ENCODE measurements at places on chromosomes 4 and X.

DNA sequence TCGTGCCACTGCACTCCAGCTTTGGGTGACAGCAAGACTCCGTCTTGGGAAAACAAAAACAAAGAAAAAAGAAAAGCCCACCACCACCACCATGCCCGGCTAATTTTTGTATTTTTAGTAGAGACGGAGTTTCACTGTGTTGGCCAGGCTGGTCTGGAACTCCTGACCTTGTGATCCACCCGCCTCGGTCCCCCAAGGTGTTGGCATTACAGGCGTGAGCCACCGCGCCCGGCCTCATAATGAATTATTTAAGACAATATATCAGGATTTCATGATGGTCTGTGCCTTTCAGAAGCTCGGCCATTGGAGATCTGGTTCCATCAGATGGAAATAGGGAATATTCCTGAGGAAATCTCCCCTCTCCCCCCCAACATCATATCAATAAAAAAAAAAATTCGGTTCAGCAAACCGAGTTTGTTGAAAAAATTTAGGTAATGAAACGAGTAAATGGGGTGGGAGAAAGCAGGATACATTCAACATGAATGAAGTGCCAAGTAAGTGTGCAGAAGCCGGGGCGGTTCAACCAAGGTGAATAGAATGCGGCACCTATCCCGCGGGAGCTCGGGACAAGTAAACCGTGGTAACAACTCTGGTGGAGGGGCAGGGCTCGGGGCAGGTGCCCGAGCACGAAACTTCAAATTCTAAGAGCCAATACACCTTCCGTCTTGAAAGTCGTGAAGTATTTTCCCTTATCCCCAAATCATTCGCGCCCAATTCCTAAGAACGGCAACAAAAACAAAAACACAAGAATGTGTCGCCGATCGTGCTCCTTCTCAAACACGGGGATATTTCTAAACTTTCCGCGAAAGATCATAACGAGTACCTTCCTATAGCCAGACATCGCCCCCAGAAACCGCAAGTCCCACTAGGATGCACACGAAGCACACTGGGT lies 773 bp upstream of the TXLNG start:
- DNase-seq: no peak

DNA sequence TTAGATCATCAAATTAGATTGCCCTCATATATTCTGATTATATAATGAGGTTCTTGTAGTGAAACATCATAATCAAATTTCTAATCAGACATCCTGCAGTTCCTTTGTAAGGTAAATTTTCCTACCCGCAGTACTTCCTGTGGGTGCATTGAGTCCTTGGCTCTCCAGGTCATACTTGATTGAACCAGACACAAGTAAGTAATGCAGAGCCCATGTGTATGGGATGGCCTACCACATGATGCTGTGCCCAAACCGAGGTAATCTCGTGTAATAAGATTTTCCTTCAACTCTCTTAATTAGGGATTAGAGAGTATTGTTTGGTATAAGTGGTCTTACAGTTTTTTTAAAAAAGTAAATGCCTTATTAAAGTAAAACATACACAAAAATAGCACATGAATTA lies 1841.8 kb downstream of the PCDH7 start:
- no peak for DNase-seq

DNA sequence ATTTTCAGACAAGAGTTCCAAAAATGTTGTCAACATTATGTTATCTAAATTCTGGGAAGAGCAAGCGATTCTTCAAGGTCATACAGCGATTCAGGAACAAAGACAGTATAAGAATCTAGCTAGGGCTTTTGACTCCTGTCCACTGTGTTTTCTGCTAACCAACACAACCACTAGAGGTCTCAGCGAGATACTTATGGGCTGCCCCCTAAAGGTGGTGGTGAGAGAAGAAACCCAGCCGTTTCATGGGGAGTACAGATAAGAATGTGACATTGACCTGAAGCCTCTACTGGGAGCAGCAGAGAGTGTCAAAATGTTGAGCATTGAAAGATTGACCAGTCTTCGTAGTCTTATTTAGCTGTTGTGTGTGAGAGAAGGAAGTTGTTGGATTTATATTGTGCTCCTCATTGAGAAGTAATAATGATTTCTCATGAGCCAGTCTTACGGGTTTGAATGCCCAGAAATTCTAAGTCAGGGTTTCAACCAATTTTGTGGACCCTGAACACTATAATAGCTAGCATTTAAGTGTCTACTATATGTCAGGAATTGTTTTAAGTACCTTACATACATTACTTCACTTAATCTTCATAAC lies 168.3 kb downstream of the SPRY1 start:
- peak; percentile 5 for DNase-seq

GRCh38 chrX:123704781-123705180 lies 28.1 kb downstream of the THOC2 start:
- no peak for DNase-seq

DNA sequence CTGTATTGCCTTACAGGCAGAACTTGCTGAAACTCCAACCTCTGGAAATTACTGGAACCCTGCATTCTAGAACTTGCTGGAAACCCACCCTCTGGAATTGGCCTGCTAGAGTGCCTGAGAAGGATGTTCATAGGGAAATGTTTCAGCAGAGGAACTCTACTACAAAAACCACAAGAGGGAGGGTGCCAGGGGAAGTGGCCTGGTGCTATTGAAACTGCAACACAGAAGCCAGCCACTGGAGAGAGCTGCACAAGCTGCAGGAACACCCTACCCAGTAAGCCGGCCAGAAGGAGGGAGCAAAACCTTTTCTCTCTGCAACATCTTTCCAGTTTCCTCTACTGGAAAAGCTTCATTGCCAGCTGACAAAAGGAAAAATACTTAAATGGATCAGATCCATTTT lies 2.5 kb upstream of the BRWD3 start:
- DNase-seq: no peak

DNA sequence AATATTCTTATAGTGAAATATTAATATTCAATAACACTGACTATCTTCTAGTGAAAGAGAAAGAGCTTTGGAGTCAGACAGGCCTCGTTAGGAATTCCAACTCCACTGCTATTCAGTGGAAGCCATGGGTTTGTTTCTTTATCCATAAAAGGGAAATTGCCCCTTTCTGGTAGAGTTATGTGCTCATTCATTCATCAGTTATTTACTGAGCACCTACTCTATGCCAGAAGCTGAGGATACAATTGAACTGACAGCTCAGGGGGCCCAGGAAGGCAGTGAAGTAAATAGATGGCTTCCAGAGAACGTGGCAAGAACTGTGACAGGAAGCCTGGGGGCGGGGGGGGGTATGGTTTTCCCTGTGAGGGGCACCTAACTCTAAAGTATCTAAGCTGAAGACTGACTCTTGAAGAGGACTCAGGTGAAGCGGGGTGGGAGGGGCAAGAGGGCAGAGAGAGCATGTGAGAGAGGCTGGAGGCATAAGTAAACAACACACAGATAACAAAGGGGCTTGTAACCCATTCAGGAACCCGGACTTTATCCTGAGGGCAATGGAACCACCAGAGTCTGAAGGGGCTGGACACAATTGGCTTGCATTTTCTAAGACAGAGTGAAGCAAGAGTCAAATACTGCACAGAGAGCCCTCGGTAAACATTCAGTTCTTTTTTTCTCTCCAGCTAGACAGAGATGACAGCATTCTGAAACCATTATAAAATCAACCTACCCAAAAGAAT lies 20.3 kb downstream of the ANXA5 start:
- no peak for DNase-seq

GRCh38 chrX:22686138-22686541 lies 313.6 kb upstream of the DDX53 start:
- no peak for DNase-seq

DNA sequence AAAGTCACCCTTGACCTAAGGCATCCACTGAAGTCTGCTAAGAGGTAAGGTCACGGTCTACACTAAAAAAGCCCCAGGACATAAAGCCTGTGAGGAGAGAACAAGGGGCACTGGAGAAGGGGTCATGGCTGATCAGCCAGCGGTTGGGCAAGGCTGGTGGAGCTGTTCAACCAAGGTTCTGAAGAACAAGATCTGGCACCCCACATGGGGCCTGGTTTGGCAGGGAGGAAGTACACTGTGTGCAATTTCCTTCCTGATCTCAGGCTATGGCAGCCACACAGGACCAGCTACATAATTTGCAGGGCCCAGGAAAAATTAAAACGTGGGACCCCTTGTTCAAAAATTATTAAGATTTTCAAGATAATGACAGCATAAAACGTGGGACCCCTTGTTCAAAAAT lies 14.1 kb upstream of the BRS3 start:
- no peak for DNase-seq

DNA sequence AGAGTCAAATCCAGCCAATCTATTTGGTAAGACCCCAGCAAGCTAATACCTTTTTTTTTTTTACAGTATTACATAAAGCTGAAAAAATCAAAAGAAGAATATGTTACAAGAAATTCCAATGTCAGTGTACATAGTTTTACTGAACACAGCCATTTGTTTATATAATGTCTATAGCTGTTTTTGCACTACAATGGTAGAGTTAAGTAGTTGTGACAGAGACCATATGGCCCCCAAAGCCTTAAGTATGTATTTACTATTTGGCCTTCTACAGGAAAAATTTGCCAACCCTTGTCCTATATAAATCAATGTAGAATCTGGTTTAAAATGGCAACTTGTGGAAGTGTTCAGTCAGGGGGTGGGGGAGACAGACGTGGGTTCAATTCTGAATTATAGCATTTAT lies 60.7 kb downstream of the ANTXR2 start:
- DNase-seq: no peak

DNA sequence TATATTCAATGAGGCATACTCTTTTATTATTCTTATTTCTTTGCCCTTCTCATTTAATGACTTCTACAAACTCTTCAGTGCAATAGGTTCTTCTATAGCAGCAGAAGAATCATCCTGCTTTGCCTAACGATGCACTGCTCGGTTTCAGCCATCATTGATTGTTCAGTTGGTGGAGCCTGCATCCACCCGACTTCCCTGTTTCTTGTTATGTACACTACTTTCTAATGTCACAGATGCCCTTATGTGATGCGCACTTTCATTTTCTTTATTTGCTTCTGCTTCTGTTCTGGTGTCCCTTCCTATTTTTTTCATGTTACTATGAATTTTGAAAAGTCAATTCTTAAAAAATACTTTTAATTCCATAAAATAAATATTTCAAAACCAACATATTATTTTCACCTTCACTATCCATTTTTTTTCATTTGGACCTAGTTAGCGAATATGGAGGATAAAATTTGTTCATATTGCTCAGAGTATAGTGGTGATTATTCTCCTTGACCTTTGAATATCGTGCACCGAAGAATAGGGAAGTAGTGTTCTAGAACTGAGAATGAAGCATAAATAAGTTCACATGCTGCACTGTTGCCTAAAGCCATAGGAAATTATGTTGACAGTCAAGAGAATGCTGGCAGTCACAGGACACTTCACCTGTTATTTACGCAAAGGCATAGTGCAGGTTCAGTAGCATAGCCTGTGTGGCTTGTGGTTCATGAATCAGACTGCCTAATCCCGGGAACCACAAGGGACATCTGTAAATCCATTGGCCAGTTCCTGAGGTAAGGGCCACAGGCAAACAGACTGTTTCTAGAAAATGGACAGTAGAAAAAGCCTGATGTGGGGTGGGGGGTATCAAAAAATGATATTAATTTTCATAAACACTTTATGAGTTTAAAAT lies 21.3 kb upstream of the SFRP2 start:
- DNase-seq: no peak

GRCh38 chr4:105966051-105966450 lies 70.8 kb downstream of the NPNT start:
- DNase-seq: no peak

DNA sequence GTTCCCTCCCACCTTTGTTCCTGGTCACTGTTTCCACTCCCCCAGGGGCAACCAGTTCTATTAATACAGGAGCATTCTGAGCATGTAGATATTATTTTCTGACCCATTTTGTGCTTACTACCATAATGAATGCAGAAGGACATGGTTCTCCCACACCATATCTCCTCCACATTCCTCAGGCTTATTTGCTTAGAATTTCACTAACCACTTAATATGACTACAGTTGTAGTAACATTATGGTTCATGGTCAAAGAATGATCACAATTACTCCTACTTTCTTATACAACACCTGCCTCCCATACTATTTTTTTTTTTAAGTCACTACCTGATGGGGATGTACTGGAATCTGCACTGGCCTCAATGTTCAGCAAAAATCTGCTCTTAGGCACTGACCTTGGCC lies 7.5 kb upstream of the FAM184B start:
- DNase-seq: no peak

GRCh38 chrX:69216911-69217310 lies 51.7 kb upstream of the PJA1 start:
- DNase-seq: no peak

DNA sequence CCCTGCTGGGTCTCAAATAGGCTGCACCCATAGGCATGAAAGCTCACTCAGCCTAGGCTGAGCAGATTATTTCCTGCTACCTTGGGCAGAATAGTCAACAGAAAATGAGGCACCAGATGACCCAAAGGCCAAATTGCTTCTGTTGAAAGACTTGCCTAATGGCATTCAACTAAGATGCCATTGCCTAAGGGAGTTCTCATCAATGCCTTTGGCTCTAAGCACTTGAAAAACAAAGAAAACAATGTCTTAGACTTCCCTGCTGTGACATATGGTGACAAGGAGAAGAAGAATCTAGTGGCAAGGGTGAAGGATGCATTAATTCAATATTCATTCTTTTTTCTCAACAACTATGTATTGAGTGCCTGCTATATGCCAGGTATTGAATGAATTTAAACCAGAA lies 25.7 kb upstream of the PCDH19 start:
- DNase-seq: no peak

DNA sequence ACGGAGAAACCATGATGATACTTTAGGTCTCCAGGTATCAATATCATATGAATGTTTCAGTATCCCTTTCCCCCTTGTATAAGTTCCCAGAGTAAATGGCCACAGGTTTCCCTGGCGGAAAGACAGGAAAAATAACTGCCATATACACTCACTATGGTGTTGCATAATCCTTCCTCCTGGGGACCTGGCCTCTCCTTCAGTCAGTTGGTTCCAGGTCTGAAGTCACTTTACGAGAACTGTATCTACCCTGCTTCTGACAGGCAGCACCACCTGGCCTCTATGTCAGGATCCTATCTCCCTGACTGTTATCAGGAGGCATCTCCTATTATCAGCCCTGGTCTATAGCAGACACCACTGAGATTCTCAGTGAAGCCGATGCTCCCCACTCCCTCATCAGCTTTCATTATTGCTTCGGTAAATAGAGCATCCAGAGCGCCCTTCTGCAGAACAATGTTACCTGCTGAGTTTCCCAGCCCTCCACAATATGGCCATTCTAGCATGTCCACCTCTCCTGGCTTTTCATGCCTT lies 22.6 kb downstream of the HAUS3 start:
- no peak for DNase-seq

- DNase-seq: no peak
These were observed 97.0 kb upstream of the STOX2 start for GRCh38 chr4:183808097-183808456.

DNA sequence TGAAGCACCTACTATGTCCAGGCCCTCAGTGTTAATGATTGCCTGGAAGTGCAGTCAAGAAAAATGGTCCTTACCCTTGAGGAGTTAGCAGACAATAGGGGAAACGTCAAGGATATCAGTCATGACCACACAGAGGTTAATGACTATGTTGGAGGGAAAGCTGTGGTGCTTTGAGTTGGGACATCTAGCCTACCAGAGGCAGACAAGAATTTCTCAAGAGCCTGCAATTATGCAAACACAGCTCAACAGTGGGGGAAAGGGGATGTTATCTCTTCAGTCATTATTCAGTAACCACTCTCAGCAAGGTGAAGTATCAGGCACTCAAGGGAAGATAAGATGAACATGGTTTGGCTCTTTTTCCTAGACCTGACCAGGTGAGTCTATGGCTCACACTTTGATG lies 7.0 kb upstream of the FGFBP1 start:
- no peak for DNase-seq

Measured in stimulated activated CD4-positive, alpha-beta T cell treated with anti-CD3 and anti-CD28 coated beads, Interleukin-12 subunit alpha, Interleukin-12 subunit beta, amount 100 ng/mL, for 48 hours (primary cell).